ENCODE measurements at places on chromosomes 13 and 19.

- DNase-seq = no peak
Measured at GRCh38 chr19:19670070-19670551, 1.5 kb downstream of the ZNF101 start.

GRCh38 chr19:38850976-38851621, 1.3 kb upstream of the HNRNPL start:
- DNase-seq = no peak

- no peak for DNase-seq
Measured at GRCh38 chr13:31437975-31438374, 238.2 kb downstream of the B3GLCT start.

- no peak for DNase-seq
Measured at GRCh38 chr19:15112385-15112784, 5.2 kb downstream of the SYDE1 start.

DNA sequence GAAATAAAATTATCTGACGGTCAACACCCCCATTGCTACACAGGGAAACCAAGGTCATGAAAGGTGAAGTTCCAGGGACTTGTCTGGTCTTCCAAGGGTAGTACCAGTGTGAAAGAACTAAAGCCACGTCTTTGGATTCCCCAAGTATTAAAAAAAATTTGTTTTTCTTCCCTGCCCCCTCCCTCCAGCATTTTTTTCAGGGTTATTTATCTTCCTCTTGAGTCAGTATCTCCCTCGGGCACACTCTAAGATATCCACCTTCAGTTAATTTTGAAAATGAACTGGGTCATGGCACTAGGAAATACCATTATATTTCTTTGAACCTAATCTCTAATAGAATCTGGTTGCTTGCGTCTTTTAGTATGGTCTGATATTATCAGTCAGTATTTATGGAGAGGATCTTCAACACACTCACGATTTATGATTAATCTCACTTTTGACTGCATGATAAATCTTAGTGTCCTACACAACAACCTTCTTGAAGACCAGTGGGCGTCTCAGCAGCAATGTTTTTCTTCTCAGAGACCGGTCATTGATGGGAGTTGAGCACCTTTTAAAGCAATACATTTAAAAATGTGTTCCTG, 9.1 kb downstream of the ATP8A2 start:
- no peak for DNase-seq

DNA sequence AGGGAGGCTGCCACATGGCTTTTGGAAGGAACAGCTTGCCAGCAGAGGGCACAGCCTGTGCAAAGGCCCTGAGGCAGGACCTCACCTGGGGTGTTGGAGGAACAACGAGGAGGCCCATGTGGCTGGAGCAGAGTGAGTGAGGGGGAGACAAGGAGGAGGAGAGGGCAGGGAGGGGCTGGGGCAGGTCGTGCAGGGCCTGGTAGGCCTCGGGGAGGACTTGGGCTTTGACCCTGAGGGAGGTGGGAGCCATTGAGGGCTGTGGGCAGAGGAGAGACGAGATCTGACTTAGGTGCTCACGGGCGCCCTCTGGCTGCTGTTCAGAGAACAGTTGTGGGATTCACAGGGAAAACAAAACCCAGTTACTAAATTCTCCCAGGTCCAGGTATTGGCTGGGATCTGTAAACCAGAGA, 25.2 kb downstream of the ZNRF4 start:
- DNase-seq = peak; percentile 14

GRCh38 chr13:79647533-79647932, 166.6 kb downstream of the NDFIP2 start:
- no peak for DNase-seq

GRCh38 chr19:32555786-32556185, 25.2 kb upstream of the PDCD5 start:
- DNase-seq = no peak

- no peak for DNase-seq
Measured at GRCh38 chr13:102255409-102255808, 146.4 kb downstream of the FGF14 start.

DNA sequence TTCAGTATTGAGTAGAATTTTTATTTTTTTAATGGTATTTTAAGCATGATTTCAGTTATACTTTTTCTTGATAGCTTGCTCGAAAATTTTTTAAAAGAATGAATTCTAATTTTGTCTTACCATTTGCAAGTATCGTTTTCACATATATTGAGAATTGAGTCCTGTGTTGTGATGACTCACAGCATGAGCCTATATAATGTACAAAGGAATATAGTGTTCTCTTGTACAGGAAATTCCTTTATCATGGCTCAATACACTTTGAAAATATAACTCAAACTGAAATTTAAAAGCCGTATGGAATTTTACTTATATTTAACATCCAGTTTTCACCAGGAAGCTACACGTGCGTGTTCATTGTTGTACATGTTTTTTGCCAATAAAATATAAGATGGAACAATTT, 161.1 kb upstream of the TMTC4 start:
- DNase-seq = no peak

GRCh38 chr19:7507884-7508283, 8.0 kb upstream of the ZNF358 start:
- peak; percentile 82 for DNase-seq

Measured in fibroblast of lung (primary cell).